ENCODE measurements at places on chromosomes 5 and 9.

DNA sequence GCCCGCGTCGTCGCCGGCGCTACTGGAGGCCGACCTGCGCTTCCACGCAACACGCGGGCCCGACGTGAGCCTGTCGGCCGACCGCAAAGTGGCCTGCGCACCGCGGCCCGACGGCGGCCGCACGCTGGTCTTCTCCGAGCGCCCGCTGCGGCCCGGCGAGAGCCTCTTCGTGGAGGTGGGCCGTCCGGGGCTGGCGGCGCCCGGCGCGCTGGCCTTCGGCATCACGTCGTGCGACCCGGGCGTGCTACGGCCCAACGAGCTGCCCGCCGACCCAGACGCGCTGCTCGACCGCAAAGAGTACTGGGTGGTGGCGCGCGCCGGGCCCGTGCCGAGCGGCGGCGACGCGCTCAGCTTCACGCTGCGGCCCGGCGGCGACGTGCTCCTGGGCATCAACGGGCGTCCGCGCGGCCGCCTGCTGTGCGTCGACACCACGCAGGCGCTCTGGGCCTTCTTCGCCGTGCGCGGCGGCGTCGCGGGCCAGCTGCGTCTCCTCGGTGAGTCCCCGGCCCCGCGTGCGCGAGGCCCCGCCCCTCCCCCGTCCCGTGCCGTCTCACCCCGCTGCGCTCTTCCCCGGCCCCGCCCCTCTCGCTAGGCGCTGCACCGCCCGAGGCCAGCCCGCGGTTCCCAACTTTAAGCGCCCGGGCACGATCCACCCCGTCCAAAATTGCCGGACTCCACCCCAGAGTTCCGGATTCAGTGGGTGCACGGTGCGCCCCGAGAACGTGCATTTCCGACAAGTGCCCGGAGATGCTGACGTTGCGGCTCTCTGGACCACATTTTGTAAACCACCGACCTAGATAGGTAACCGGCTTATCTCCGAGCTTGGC is 42.8 kb downstream of the NEURL1B start:
- peak; percentile 67 for DNase-seq

DNA sequence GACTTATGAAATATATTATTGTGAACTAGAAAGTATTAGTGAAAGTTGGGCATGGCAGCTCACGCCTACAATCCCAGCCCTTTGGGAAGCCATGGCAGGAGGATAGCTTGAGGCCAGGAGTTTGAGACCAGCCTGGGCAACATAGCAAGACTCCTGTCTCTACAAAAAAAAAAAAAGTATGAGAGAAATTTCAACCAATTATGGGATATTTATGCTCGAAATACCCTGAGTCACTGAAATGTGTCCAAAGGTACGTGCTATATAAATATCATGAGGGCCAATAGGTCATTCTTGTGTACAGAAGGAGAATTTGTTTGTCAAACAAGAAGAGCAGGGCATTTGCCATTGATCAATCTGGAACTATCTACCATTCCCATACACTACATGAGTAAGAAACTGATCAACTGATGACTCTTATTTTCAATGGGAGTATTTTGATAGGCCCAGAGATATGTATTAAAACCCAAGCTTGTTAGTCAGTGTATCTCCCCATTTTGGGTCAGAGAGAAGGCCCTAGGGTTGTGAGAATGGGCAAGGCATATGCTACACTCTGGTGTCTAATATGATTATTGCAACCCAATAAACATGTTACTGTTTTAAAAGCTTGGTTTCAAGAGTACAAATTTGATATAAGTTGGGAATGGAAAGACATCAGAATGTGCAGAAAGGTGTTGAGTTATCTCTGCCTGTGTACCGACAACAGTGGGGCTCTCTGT is 21.7 kb upstream of the HOMER1 start:
- no peak for DNase-seq

DNA sequence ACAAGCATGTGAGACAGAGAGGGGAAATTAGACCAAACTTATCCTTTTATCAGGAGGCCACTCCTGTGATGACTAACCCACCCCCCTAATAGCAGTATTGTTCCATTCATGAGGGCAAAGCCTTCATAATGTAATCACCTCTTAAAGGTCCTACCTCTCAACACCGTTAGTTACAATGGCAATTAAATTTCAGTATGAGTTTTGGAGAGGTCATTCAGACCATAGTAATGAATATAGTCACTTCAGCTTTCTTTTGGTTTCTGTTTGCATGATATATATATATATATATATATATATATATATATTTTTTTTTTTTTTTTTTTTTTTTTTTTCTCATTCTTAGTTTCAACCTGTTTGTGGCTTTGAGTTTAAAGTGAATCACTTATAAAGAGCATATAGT is 10.5 kb downstream of the ADGRV1 start:
- no peak for DNase-seq

DNA sequence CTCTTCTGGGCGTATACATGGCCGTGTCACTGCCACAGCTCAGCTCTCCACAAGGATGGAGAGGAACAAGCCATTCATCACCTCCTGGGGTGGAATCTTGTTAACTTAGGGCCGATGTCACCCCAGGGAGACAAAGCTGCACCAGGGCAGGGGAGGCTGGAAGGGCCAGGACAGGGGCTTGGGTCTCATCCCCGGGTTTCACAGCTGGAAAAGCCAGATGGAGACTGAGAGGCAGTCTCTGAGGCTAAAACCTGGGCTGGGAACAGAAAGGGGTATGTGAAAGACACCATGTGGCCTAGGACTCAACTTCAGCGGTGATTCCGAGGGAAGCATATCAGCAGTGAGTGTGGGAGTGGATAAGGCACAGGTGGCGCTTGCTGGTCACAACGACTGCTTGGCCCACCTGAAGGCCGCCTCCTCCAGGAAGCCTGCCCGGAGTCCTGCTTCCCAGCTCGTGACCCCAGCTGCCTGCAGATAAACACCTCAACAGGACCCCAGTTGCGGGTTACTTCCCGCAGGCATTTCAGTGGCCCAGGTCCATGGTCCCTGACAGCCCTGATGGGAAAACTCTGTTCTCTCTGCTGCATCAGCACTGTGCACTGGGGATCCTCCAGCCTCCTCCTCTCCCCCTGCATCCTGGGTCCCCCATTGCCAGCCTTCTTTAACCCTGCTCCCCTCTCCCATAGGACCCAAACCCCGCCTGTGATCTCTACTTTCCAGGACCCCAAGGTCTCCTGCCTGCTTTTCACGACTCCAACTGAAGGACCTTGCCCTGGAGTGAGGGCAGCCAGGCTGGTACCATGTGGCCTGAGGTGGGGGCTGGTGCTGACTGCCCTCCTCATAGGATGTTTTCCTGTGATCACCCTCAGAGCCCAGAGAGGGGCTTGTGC is 51.7 kb upstream of the FCN1 start:
- DNase-seq = no peak

- no peak for DNase-seq
Observed at GRCh38 chr9:113267911-113268566, 7.3 kb downstream of the CDC26 start.

GRCh38 chr9:92380603-92381002 is 23.8 kb downstream of the OGN start:
- DNase-seq = no peak
